AG09319 (cell line): ENCODE measurements at places on chromosomes 6 and 20.

DNA sequence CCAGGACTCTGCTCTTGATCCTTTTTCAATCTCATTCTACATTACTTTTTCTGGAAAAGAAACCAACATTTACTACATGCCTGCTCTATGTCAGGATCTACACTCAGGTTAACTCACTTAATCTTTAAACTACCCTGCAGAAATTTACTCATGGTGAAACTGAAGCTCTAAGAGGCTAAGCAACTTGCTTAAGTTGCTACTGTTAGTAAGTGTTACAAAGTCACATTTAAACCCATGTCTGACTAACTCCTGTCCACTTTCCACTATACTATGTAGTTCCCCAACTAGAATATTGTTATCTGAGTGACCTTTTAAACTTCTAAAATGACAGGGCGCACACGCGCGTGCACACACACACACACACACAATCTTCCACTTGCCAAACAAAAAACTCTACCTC, 5.0 kb downstream of the CEP162 start:
- no peak for DNase-seq

- DNase-seq, result no peak
These were observed 71.2 kb downstream of the QRSL1 start for GRCh38 chr6:106700581-106700980.

- no peak for DNase-seq
These were observed 62.7 kb downstream of the RNF182 start for GRCh38 chr6:13987400-13987865.

GRCh38 chr6:7258231-7258763, 54.7 kb downstream of the SSR1 start:
- no peak for DNase-seq

DNA sequence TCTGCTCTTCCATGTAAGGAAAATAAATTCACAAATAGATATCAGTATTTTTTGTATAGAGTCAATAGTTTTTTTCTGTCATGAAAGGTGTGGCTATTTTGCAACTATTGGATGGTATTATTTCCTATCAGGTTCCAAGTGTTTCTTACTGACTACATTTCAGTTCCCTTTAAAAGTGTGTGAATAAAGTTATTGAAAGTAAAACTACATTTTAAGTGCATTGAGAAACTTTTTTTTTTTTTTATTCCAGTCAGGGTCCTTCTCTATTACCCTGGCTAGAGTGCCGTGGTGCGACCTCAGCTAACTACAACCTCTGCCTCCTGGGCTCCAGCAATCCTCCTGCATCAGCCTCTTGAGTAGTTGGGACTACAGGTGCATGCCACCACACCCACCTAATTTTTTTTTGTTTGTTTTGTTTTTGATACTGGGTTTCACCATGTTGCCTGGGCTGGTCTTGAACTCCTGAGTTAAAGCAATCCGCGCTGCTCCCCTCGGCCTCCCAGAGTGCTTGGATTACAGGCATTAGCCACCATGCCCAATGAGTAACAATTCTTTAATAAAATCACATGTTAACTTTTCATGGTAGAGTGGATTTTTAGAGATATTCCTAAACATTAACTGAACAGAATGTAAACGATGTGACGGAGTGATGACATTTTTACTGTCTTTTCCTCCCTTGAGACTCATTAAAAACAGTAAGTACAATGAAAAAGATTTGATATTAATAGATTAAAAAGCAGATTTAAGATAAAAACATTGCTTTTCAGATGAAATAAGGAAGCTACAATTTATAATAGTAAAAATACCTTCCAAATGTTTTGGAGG, 69.7 kb upstream of the ADGRF4 start:
- DNase-seq, result no peak

DNA sequence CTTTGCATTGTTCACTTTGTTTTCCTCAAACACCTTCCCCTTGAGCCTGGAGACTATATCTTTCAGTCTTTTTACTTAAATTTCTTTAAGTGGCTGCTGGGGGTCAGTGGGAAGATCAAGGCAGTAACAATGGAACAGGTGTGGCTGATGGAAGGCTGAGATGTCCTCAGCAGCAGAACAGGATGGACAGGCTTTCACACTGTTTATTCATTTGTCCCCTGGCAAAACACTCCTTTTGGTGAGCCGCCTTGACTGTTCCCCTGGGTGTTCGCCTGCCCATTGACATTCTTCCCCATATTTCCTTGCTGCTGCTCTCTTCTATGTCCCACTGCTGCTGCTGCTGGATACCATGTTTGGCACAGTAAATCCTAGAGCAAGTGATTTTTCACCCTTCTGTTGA, 38.1 kb downstream of the RNF144B start:
- no peak for DNase-seq

- no peak for DNase-seq
These were observed 862 bp upstream of the SOBP start for GRCh38 chr6:107488875-107489635.

DNA sequence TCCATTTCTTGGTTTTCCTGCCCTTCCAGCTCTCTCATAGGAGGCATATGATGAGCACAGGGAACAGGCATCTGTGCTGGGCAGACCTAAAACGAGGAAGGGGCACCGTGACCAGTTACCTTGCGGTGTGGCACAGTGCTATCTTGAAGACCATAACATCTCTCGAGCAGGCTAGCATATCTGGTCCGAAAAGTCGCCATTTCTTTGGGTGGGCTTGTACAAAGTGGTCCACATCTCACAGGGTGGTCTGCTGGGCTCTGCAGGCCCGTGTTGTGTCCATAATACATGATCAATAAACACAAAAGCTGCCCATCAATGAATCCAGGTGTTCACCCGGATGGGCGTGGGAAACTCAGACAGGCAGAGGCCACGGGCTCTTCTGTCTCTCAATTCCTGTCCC, 115.7 kb downstream of the PHACTR3 start:
- no peak for DNase-seq

DNA sequence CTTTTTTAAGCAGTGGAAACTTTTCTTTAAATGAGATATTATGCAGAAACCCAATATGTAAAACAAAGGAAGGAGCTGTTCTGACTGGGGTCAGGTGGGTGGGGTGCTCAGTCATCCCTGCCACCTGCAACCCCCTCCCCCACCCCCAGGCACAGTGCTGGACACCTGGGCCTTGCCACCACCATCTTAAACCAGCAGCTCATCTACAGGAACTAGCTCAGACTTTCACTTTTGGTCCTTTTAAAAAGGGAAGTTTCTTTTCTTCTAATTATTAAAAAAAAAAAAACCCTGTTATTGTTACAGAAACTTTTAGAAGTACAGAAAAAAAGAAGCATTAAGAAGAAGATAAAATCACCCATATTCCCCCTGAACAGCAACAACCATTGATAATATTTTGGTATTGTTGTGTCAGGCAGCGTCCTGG, 37.1 kb downstream of the PPP1R16B start:
- no peak for DNase-seq

- DNase-seq, result peak; percentile 23
These were observed 240.9 kb downstream of the PHACTR1 start for GRCh38 chr6:12957321-12958051.

GRCh38 chr20:58926802-58927489, 54.1 kb upstream of the NELFCD start:
- DNase-seq, result no peak

DNA sequence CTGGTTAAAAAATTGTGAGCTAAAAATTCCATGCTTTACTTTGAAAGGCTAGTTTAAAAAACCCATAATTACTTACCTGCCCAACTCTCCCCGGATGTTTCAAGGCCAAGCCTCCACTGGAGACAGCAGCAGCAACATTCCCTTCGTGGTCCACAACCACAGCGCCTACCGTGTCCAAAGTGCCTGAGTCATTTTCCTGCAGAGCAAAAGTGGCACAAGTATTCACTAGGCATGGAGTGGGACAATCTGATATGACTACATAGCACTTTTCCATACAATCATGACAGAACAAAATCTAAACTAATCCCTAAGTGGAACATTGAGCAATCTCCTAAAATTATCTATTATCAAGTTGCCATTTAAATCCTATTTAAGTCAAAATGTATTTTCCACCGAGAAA, 104.8 kb downstream of the TASP1 start:
- DNase-seq, result no peak

DNA sequence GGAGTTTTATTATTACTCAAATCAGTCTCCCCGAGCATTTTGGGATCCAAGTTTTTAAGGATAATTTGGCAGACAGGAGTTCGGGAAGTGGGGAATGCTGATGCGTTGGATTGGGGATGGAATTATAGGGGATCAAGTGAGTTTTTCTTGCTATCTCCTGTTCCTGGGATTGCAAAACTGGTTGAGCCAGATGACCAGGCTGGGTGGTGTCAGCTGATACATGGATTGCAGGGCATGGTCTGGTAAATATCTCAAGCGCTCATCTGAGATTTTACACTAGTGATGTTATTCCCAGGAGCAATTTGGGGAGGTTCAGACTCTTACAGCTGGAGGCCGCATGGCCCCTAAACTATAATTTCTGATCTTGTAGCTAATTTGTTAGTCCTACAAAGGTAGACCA, 54.7 kb downstream of the ENPP1 start:
- DNase-seq, result no peak

GRCh38 chr6:16476861-16477260, 238.5 kb downstream of the GMPR start:
- no peak for DNase-seq

GRCh38 chr6:138999949-139000725, 12.1 kb upstream of the REPS1 start:
- no peak for DNase-seq

DNA sequence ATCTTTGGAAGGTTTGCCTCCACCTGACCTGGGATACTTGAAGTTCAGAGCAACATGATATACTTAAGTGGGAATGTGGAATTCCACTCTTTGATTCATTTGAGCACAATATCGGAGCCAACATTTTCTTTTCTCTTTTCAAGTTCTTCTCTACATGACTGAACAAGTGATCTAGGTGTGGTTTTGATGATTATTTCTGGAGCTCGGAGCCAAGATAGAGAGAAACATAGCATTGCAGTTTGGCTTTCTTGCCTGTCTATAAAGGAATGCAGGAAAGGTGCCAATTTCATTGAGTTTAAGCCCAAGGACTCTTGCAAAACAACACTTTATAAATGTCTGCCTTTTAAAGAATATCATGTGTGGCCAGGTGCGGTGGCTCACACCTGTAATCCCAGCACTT, 124.2 kb upstream of the FAM83B start:
- no peak for DNase-seq

DNA sequence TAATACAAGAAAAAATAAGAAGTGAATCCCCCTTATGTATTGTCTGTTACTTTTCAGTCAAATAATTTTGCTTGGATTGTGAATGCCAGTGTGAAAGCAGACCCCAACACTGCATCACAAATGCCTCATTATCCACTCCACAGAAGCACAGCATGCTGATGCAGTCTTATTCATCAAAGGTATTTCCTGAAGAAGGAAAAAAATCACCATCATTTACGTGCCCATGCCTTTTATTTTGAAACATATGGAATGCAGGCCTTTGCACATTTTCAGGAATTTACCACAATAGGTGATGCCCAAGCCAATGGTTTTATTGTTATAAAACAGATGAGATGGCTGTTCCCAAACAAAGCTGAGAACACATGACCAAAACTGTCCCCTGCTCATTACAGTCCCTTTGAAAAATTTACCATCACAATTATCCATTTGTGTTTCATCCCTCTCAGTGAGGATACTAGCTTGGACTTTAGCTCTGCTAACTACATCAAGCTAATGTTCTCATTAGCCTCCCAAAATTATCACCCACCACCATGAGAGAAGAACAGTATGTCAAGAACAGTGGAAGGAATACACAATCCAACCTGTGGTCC, 180.6 kb upstream of the HTR1E start:
- DNase-seq, result no peak

DNA sequence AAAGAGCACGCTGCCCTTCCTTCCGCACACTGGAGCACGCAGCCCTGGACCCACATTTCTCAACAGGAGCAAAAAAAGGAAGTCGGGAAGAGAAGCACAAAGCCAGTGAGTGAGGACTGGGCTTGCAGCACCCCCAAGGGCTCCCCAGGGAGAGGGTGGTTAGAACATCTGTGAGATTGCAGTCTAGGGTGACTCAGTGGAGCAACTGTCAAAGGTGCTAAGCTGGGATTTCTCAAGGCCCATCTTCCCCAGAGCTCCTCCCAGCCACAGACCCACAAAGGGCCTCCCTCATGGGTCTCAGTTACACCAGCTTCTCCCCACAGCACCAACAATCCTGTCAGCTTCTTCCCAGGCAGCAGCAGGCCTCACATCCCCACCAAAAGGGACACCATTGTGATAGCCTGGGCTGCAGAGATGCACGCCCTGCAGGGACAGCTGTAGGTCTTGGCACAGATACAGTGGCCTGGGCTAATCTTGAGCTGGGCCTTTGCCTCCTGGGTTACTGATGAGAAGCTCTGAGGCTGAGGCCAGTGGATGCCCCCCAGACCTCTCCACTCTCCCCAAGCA, 39.6 kb upstream of the CD93 start:
- no peak for DNase-seq

- no peak for DNase-seq
These were observed 10.5 kb downstream of the KCNK15 start for GRCh38 chr20:44756011-44756688.

DNA sequence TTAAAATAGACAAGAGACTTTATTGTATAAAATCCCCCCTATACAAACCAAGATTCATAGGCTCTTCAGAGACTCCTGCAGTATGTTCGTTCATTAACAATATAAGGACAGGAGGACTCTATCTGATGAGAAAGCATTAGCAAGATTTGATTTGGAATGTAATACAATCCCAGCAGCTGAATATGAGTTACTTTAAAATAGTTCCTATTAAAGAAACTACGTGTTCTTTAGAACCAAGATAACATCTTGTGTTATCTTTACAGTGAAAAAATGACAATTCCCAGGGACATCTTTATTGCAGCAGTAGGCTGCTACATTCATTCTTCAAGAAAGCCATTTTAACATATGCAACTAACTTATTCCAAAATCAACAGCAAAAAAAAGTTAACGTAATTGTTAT, 1360.1 kb upstream of the GJE1 start:
- DNase-seq, result no peak

- DNase-seq, result no peak
These were observed 730.9 kb upstream of the GJE1 start for GRCh38 chr6:141401851-141402250.

GRCh38 chr6:143279385-143279784, 171.1 kb downstream of the ADAT2 start:
- no peak for DNase-seq

DNA sequence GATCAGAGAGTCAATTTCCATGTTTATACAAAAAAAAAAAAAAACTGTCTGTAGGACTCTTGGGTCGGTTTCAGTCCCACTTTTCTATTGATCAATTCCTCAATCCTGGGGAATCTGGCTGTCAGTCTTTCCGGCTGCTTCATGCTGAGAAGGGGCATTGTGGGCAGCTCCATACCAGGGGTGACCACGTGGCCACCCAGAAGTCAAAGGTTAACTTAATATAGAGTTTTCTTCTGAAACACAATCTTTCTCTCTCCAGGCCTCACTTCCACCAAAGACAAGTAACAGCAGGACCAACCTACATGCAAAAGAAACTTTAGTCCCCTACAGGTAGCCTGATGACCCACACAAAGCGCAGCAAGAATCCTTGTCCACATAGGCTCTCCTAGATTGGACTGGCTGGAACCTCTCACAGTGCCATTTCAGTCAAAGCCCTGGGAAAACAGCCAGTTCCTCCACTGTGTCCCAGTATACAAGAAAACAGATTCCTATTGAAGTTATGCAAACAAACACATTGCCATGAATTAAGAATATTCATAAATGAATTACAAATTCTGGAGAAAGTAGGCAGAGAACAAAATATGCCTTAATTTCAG, 18.5 kb upstream of the SERPINB9 start:
- DNase-seq, result no peak
